ENCODE measurements at places on chromosomes 16 and 17. TPM values are rescaled to one million over a fixed set of nuclear protein-coding genes. Genes with fewer than 3 reads are reported as not detected.

- no peak for DNase-seq
Measured at GRCh38 chr16:60100371-60100770, 1366.3 kb upstream of the GOT2 start.

DNA sequence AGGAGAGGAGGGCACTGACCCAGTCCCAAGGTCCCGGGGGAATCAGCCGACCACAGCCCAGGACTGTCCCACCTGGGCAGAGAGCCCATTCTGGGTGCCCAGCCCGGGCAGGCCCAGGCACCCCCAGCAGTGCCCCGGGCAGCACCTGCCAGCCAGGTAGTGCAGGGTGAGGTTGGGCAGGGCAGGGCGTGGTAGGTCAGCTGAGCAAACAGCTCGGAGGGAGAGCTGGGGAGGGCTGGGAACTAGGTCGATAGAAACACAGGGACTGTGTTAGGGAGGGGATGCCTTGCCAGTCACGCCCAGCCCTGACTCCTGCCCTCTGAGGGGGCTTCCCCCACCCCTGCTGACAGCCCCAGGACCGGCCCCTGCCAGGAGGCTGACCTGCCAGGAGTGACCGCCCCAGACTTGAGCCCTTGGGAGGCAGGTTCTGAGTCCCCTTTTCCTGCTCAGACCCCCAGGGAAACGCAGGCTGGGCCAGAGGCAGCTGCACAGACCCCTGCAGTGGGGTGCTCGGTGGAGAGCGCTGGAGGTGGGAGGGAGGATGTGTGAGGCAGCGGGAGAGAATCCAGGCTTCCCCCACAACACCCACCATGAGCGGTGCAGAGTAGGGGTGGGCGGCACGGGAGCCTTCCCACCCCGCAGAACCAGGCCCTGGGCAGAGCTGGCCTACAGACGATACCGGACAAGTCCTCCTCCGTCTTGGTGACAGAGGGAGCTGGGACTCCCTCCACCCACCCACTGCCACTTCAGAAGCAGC lies 4.7 kb downstream of the HS3ST6 start:
- no peak for DNase-seq

GRCh38 chr16:64074706-64075105 lies 1047.2 kb downstream of the CDH11 start:
- DNase-seq, result no peak

DNA sequence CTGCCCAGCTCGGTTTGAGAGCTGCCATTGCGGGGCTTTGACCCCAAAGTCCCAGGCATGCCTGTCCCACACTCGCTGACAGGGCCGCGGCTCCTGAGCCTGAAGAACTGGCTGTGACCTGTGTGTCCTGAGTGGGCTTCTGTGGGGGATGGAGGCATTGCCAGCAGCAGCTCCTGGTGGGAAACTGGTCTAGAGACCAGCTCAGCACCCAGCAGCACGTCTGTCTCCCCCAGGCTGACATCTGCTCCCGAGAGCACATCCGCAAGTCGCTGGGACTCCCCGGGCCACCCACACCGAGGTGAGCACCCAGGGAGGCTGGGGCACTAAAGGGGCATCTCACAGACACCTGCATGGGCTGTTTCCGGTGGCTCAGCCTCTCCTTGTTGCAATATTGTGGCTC lies 13.4 kb downstream of the ENDOV start:
- DNase-seq, result no peak

GRCh38 chr16:87068762-87069150 lies 248.4 kb downstream of the C16orf95 start:
- no peak for DNase-seq

GRCh38 chr16:78566397-78567073 lies 467.1 kb downstream of the WWOX start:
- DNase-seq, result no peak

GRCh38 chr16:50651835-50652438 lies 29.2 kb downstream of the SNX20 start:
- peak; percentile 47 for DNase-seq

DNA sequence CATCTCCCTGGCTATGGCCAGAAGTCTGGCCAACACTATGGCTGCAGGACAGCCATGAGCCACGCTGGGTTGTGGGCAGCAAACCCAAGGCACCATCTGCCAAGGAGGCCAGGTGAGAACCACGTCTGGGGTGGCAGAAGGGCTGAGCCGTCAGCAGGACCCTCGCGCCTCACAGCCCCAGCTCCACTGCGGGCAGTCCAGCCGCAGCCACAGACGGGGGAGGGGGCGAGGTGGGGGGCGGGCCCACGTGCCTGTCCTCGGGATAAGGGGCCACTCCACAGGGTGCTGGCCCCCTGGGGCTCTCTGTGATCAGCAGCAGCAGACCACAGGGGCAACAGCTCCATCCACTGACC lies 6.5 kb upstream of the BAIAP2 start:
- peak; percentile 20 for DNase-seq

GRCh38 chr17:34198519-34198918 lies 56.6 kb upstream of the CCL2 start:
- DNase-seq, result no peak

DNA sequence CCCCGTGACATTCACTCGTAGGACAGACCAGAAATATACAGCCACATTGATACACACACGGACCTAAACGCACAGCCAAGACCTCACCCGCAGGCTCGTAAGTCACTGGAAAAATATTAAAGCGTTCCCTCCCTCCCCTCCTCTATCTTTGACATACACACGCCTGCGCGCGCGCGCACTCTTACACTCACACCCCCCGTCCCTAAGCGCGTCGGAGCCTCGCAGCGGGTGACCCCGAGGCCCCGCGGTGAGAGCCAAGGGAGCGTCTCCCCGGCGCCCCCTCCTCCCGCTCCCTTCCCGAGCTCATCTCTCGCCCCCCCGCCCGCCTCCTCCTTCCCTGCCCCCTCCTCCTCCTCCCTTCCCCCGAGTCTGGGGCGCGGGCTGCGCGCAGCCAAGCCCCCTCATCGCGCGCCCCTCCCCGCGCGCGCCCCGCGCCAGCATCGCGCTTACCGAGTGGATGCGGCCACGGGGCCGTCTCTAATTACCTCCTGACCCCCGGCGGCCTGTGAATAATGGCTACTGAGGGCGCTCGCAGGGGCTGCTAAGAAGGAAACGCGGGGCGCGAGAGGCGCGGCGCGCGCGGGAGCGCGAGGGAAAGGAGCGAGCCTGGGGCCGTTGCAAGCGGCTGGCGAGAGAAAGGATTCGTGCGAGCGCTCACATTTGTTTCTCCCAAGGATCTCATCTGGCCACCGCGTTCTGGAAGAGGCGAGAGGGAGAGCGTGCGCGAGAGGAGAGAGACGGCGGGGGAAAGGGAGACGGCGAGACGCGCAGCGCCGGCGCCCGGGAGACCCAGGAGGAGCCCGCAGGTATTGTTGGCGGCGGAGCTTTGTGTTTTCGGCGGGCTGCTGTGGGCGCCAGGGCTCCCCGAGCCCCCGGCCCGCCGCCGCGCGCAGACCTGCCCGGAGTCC lies 42.4 kb downstream of the RAI1 start:
- DNase-seq, result no peak

- no peak for DNase-seq
Measured at GRCh38 chr17:18002171-18002570, 29.5 kb downstream of the DRC3 start.

DNA sequence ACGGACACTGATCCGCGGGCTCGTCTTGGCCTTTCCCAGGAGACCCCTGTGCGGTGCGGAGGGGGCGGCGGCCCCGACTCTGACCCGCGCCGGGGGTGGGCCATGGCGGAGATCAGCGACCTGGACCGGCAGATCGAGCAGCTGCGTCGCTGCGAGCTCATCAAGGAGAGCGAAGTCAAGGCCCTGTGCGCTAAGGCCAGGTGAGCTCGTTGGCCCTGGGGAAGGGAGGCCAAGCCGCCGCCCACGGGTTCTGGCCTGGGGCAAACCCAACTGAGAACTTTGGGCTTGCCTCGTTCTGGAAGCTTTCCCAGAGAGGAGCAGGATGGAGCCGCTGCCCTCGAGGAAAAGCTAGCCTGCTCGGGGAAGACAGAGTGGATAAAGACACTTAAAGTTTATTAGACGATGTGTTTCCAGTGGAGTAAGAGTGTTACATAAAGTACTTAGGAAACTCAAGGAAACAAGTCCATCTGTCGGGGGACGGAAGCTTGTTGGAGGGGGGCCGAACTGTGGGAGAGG lies 540 bp downstream of the PPP4C start:
- DNase-seq, result no peak

DNA sequence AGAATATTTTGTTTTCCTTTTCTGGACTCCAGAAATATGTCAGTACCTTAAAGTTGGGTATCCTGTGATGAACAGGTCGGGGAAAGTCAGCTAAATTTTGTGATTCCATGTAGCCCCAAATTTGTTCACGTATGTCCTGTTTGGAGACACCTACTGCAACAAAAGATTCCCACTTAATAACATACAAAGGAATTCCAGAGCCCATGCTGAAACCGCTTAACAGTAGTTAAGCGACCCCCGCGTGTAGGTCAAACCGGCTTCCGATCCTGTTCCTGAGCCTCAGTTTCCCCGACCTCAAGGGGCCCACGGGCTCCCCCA lies 477 bp downstream of the MTHFSD start:
- DNase-seq, result no peak

The APOBR gene
- 6.1 TPM for polyA plus RNA-seq

The GRIN2C gene
- polyA plus RNA-seq, result 0.20 TPM

The SDR42E1 gene
- polyA plus RNA-seq, result 0.46 TPM

The WSCD1 gene
- not detected for polyA plus RNA-seq

The TBKBP1 gene
- 13.0 TPM for polyA plus RNA-seq

The SOX9 gene
- not detected for polyA plus RNA-seq

The CRLF3 gene
- 34.2 TPM for polyA plus RNA-seq

The SLC5A11 gene
- polyA plus RNA-seq, result 0.18 TPM

The HOXB3 gene
- polyA plus RNA-seq, result 33.0 TPM

The FOXJ1 gene
- polyA plus RNA-seq, result not detected

The SLC16A13 gene
- polyA plus RNA-seq, result 1.5 TPM

The OR1F1 gene
- polyA plus RNA-seq, result 0.25 TPM

The AIPL1 gene
- not detected for polyA plus RNA-seq

The TMEM238L gene
- not detected for polyA plus RNA-seq

The CDK5R1 gene
- 2.0 TPM for polyA plus RNA-seq
